ENCODE measurements at places on chromosomes 6 and 20. TPM values are rescaled to one million over a fixed set of nuclear protein-coding genes. Genes with fewer than 3 reads are reported as not detected.

CNR1 gene
- total RNA-seq = 1.3 TPM

TINAG gene
- total RNA-seq = 0.51 TPM

SLC44A4 gene
- total RNA-seq = not detected

TPBG gene
- total RNA-seq = 16.7 TPM

DNA sequence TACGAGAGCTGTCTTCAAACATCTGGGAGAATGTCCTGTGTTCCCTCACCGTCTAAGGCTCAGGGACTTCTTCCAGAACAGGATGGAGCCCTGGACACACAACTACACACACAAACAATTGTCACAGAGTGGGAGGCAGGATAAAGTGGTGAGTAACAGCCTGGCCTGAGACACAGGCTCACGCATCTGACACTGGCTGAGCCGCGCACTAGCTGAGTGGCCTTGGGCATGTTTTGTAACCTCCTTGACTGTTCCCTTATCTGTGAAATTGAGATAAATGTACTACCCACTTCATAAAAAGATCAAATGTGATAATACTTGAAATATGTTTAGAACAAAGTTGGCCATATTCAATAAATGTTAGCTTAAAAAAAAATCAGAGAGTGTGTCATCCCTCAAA, 132.4 kb upstream of the ARMC2 start:
- DNase-seq = no peak

DNA sequence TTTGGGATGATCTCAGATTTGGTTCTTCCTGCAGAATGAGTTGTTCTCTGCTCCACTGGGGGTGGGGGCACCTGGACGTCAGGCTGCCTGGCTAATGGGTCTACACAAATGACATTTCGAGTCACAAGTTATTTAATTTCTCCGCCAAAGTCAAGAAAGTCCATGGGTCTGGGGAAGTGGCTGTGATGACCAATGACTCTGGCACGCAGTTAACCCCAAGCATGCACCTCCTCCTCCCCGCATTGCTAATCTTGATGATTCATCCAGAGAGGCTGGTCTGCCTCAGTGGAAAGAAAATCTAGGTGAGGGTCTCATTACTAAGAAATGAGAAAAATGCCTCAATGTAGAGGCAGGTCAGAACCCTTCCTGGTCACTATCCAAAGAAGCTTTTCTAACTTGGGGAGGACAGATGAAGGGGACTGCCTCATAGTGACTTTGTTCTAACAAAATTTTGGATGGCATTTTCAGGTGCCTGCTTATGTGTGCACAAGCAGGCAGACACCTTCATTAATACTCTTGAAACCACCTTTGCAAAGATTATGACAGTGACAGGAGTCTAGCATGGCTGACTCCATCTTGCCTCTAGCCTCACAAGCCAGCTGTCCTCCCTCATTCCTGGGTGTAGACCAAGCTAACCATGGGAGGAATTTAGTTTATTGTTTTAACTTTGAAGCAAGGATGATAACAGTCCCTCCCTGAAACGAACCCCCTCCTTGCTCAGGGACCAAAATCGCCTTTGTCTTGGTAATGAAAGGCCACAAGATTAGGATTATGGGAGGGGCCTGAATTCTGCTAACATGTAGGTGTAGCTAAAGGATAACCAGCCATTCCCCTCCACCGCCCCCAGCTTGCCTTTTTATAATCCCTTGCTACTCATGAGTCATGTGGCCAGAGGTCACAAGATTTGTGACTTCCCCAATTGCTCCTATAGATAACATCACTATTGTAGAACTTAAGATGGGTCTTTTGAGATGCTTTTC, 98.6 kb upstream of the MRPS10 start:
- no peak for DNase-seq

DNA sequence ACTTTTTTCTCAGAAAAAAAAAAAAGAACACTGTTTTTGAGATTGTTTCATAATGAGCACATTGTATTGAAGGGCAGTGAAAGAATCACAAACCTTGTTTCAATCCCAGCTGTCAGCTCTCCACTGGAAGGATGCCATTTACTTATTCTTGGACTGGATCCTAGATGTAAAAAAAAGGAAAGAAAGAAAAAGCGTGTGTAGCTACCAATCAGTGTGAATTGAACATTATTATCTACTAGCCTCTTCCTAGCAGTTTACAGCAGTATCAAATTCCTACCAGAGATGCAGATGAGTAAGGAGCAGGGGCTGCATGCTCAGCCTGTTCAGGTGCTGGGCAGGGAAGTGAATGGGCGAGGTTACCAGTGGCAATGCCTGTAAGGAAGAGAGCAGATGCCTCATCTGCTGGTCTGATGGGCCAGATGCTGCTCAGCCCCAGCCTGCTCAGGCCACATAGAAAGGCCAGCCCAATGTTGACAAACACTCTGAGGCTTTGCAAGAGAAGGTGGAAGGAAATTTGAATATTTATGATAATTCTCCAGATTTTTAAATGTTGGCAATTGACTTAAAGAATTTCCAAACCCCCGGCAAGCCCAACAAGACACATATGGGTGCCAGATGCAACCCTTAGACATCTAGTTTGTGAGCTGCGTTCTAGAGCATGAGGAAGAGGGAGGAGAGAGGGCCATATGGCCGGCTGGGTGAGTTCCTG, 189.5 kb downstream of the IBTK start:
- no peak for DNase-seq

- DNase-seq = no peak
These were observed 535 bp upstream of the ABCF1 start for GRCh38 chr6:30570740-30571074.

All from right atrium auricular region (tissue), 2 donors.